NCI-H187 treated with DMSO at 0.1 percent for 48 hours (cell line): ENCODE measurements at places on chromosomes 3 and 15.

DNA sequence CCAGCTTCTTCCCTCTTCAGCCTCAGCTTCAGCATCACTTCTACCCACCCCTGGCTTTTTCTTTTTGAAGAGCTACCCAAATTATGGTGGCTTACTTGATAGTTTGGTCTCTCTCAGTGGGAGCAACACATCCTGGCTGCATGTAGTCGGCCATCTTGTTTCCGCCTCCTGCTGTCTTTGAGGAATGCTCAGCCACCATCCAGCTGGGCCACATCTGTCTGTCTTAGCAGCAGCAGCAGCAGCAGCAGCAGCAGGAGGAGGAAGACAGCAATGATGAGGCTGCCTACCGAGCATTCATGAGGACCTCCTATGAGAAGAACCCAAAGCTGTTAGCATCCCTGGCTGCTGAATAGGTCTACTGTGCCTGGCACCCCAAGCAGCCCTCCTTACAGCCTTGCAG is 19.7 kb downstream of the IL16 start:
- DNase-seq, result no peak

GRCh38 chr15:92968926-92969651 is 69.0 kb downstream of the CHD2 start:
- no peak for DNase-seq

DNA sequence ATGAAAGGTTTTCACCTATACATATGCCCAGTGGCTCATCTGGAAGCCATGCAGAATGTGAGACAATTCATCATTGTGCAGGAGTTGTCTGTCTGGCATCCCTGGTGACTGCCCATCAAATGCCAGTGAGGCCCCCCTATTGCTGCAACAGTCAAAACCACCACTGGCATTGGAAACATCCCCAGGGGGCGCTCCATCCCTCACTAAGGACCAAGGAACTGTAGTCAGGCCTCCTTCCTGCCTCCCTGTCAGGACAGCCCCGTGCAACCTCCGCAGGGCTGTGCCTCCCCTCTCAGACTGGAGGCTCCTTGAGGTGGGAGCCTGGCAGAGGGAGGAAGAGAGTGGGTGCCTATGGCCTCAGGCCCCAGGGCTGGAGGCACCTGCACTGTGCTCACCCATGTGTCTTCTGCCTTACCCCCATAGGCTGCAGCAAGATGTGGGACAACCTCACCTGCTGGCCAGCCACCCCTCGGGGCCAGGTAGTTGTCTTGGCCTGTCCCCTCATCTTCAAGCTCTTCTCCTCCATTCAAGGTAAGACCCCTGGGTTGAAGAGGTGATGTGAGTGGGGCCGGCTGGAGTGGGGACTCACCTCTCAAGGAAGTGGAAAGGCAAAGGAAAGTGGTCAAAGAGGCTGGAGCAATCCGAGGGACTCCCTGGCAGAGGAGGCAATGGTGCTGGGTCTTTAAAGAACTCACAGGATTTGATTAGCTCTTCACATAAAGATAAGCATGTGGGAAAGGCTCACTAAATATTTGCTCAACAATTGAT is 16.5 kb downstream of the VIPR1 start:
- no peak for DNase-seq

DNA sequence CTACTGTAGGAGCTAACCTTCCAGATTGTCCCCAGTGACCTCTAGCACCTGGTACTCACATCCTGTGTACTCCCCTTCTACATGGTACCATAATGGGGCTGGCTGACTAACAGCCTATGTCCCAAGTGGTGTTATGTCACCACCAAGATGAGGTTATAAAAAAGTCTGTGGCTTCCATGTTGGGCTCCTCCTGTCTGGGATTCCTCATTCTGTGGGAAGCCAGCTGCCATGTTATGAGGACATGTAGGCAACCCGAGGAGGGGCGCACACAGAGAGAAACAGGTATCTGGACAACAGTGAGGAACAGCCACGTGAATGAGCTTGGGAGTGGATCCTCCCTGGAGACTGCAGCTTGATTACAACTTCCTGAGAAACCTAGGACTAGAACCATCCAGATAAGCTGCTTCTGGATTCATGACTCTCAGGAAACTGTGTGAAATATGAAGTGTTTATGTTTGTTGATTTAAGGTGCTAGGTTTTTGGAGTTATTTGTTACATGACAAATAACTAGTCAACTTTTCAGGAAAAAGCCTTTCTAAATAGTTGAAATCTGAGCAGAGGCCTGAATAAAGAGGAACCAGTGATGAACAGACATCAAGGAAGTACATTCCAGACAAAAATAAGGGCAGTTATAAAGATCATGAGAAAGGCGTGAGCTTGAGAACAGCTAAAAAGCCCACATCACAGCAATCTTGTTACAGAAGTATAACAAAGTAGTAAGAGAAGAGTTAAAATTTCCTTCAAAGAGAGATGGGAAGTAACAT is 21.7 kb downstream of the GOLIM4 start:
- no peak for DNase-seq

GRCh38 chr3:186340204-186340603 is 21.8 kb downstream of the DGKG start:
- DNase-seq, result no peak

DNA sequence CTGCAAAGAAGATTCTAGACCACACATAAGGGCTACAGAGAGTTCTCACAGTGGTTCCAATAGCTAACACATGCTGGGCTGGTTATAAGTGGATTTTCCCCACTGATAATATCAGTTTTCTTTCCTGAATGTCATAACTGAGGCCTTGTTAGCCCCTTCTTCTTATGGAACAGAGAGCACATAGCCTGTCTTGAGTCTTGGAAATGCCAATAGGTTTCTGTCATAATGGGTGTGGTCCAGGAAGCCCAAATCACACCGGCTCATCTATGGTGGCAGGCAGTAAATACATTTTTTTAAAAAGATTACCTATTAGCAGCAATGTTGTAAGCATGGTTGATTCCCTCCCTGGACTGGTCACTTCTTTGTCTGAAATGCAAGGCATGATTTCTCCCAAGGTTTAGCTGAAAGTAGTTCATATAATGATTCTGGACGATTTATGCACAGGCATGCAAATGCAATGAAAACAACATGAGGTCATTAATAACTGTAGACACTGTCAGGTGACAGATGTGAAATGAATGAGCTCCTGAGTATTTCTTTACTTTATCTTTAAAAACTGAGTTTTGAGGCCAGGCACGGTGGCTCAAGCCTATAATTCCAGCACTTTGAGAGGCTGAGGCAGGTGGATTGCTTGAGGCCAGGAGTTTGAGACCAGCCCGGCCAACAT is 67.2 kb upstream of the ATP2C1 start:
- no peak for DNase-seq

- DNase-seq, result no peak
Observed at GRCh38 chr3:137330246-137330645, 372.5 kb downstream of the IL20RB start.

- no peak for DNase-seq
Observed at GRCh38 chr3:150323770-150324169, 84.3 kb upstream of the TSC22D2 start.

GRCh38 chr15:99992611-99993231 is 259.5 kb upstream of the LYSMD4 start:
- no peak for DNase-seq

GRCh38 chr3:45528429-45528828 is 66.1 kb upstream of the LIMD1 start:
- DNase-seq, result no peak

DNA sequence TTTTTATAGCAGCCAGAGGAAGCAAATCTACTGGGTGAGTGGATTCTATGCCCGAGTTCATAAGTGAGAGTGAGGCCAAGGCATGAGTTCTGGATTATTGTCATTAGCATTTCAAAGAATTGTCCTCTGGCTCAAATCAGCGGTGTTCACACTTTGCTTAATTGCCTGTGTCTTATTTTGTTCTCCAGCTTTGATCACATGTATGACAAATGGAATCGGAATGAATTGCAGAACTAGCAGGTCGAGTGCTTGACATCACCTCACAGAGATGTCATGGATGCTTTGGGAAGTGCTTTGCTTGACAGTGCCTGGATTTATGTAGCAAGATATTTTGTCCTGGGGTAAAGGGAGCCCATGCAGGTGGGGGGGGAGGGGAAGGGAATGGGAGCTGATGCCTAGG is 68.0 kb downstream of the SH3GL3 start:
- no peak for DNase-seq

- DNase-seq, result no peak
Observed at GRCh38 chr3:135853981-135854380, 111.5 kb upstream of the PPP2R3A start.

DNA sequence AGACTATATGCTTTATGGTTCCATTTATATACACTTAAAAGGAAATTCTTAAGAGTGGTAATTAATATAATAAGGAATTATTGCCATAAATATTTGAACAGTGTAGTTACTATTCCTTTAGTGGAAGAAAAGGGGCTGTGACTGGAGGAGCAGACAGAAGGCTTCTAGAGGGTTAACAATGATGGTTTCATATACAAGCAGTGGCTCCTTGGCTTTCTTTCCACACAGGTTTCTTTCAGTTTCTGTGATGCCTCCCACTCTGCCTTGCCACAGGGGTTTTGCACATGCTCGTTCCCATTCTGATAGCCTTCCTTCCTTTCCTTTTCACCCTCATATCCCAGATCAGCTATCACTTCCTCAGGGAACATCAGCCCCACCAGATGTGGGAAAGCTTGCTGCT is 108.8 kb upstream of the LYSMD4 start:
- DNase-seq, result no peak

DNA sequence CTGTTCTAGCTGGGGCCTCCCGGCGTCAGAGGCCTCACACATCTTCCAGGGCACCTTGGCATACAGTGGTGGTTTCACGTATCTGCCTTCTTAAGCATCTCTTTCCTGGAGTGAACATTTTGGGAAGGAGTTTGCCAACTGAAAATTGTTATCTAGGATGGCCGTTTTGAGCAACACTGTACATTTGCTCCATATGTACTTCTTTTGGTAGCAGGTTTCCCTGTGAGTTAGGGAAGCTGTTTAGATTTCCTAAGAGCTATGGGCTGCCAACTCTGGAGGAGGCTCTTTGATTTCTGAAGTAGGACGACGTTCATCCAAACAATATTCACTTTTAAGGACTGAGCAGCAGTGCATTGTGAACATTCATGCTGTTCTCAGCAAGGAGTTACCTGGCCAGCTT is 665.9 kb downstream of the SQOR start:
- DNase-seq, result no peak

- DNase-seq, result no peak
Observed at GRCh38 chr3:120419797-120420196, 31.0 kb downstream of the FSTL1 start.

- no peak for DNase-seq
Observed at GRCh38 chr15:65343374-65343981, 34.3 kb downstream of the IGDCC3 start.

DNA sequence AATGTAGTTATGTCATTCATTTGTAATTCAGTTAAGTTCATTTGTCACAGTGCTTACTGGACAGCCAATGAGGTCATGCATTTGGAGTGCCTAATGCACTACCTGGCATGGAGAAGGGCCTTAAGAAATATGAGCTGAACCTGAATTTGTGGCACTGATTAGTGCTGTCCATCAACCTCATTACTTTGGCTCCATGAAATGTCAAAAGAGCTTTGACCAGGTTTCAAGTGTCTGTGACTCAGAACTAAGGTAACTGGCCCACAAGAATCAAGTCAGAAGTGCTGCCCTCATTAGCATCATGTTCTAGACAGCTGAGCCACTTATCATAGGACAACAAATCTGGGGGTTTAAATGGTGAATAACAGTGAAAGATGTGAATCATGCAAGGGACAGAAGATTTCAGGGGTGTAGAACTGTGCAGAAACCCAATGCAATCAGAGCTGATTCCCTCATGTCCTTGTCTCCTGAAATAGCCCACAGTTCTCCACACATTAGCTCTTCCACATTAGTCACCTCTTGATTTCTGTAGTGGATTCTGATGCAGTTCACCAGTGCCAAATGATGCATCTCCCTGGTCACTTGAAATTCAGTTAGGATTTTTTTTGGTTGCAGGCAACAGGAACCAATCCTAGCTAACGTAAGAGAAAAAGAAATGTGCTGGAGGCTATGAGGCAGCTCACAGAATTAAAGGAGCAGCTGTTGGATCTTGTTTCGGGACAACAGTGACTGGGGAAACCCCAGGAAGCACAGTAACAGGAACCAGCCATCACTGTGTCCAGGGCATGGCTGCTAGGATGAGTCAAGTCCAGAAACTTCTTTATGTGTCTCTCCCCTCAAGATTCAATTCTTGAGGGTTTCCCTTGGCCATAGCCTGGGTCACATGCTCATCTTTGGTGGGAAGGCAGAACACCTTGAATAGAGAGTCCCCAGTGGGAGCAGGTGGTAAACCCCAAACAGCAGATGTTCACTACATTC is 38.7 kb downstream of the CHST2 start:
- DNase-seq, result no peak

- no peak for DNase-seq
Observed at GRCh38 chr3:69329892-69330291, 56.0 kb downstream of the FRMD4B start.

DNA sequence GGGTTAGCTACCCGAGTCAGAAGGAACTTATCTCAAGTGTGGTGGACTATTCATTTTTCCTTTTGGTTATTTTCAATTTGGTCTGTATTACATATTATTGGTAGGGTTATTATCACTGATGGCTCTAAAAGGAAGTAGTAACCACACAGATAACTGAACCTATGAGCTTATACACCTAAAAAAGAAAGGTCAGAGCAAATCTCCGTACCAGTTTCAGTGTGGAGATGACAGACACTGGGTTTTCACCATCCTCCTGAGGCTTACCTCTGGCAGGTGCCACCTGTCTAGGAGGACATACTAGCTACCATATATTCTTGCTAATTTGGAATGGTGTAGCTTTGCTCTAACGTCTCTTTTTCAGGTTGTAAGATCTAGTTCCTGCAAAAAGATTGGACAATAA is 10.2 kb downstream of the GAP43 start:
- no peak for DNase-seq

- DNase-seq, result no peak
Observed at GRCh38 chr3:197896421-197896820, 53.6 kb upstream of the RPL35A start.

DNA sequence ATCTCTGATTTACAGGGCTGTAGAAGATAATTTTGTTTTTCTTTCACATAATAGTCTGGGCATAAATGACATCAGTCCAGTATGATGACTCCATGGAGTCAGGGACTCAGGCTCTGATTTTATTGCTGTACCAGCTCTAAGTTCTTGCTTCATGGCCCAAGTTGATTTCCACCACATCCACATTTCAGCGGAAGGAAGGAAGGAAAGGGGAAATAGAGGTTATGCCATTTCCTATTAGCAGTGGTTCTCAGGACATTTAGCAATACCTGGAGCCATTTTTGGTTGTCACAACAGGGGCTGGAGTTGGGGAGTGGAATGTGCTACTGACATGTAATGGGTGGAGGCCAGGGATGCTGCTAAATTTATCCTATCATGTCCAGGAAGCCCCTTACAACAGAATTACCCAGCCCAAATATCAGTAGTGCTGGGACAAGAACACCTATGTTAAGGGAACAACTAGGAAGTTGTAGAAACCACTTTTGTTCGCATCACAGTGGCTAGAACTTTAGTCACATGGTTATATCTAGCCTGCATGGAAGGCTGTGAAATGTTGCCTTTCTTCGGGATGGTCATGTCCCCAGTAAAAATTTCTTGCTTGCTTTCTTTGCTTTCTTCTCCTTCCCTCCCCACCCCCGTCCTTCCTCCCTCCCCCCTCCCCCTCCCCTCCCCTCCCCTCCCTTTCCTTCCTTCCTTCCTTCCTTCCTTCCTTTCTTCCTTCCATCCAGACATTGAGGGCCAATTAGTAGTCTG is 42.1 kb downstream of the OXSR1 start:
- no peak for DNase-seq

- no peak for DNase-seq
Observed at GRCh38 chr15:68599560-68600071, 20.8 kb downstream of the CORO2B start.
